ENCODE measurements at places on chromosomes 3 and 15. TPM values are rescaled to one million over a fixed set of nuclear protein-coding genes. Genes with fewer than 3 reads are reported as not detected.

ITIH1 gene
- total RNA-seq: 0.56 TPM

PCLAF gene
- total RNA-seq: 5.6 TPM

NPAP1 gene
- not detected for total RNA-seq

IGDCC3 gene
- not detected for total RNA-seq

PCNP gene
- 101 TPM for total RNA-seq

CADPS gene
- 0.85 TPM for total RNA-seq

FMN1 gene
- total RNA-seq: 0.85 TPM

ECE2 gene
- not detected for total RNA-seq

RMDN3 gene
- total RNA-seq: 40.5 TPM

TRNT1 gene
- 27.0 TPM for total RNA-seq

RLBP1 gene
- not detected for total RNA-seq

SLC2A2 gene
- total RNA-seq: not detected

LMCD1 gene
- 250 TPM for total RNA-seq

HRG gene
- total RNA-seq: not detected

GOLGA8N gene
- total RNA-seq: 1.3 TPM

DBR1 gene
- 22.2 TPM for total RNA-seq

KIF7 gene
- 11.3 TPM for total RNA-seq

C15orf61 gene
- total RNA-seq: 2.3 TPM

TEX55 gene
- not detected for total RNA-seq

CASR gene
- not detected for total RNA-seq

PLA2G4B gene
- total RNA-seq: 0.38 TPM

MED12L gene
- total RNA-seq: 0.28 TPM

MB21D2 gene
- total RNA-seq: 15.0 TPM

CFAP100 gene
- total RNA-seq: not detected

OR5K2 gene
- total RNA-seq: not detected

ABHD10 gene
- total RNA-seq: 53.3 TPM

LSAMP gene
- 0.28 TPM for total RNA-seq

GAP43 gene
- 0.56 TPM for total RNA-seq

EBLN2 gene
- total RNA-seq: 5.1 TPM

GNL3 gene
- total RNA-seq: 167 TPM

ARNT2 gene
- total RNA-seq: 7.6 TPM

ACTR8 gene
- 29.7 TPM for total RNA-seq

CX3CR1 gene
- total RNA-seq: under 0.01 TPM

COL6A5 gene
- total RNA-seq: not detected

CNTN4 gene
- not detected for total RNA-seq

STRIT1 gene
- total RNA-seq: not detected

EFHB gene
- under 0.01 TPM for total RNA-seq

BLM gene
- total RNA-seq: 0.85 TPM

DUOXA1 gene
- total RNA-seq: not detected
